A172 (cell line): ENCODE measurements at places on chromosomes 5 and 9. TPM values are rescaled to one million over a fixed set of nuclear protein-coding genes. Genes with fewer than 3 reads are reported as not detected.
A peak's percentile ranks its signal among the peaks of the same experiment; 100 is the strongest.

- no peak for DNase-seq
Measured at GRCh38 chr5:150659360-150660107, 1.5 kb upstream of the MYOZ3 start.

- DNase-seq, result no peak
Measured at GRCh38 chr5:112616812-112617547, 120.7 kb upstream of the APC start.

- DNase-seq, result no peak
Measured at GRCh38 chr5:36298552-36298951, 3.1 kb downstream of the RANBP3L start.

The PCDHB5 gene
- total RNA-seq, result 45.5 and 52.8 TPM in 2 replicates

- DNase-seq, result peak; percentile 27
Measured at GRCh38 chr5:31664566-31664965, 25.6 kb downstream of the PDZD2 start.

DNA sequence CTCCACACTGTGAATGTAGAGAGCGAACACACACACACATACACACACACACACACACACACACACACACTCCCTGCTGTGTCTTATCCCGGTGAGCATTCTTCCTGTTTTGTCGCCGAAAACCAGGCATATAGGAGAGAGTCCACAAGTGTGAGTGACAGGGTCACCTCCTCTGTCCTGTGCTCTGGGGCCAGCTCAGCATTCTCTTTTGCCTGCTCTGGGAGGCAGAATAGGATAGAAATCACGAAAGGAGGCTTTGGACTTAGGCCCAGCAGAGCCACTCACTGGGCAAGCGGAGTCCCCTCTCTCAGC lies 3.0 kb downstream of the LAMC3 start:
- DNase-seq, result no peak

DNA sequence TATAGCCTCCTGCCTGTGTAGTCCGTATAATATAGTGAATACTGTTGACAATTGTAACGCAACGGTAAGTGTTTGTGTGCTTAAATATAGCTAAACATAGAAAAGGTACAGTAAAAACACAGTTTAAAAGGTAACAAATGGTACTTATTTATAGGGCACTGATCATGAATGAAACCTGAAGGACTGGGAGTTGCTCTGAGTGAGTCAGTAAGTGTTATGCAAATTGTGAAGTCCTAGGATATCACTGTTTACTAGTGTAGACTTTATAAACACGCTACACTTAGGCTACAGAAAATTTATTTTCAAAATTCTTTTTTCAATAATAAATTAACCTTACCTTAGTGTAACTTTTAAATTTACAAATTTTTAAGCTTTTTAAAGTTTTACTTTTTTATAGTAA lies 1090.1 kb downstream of the CDH9 start:
- no peak for DNase-seq
